NCI-H524 (cell line): ENCODE measurements at places on chromosomes 7 and 10.

- DNase-seq: no peak
Measured at GRCh38 chr10:13959443-13960359, 371.0 kb downstream of the FRMD4A start.

GRCh38 chr7:142927085-142927745, 6.3 kb downstream of the TRPV5 start:
- no peak for DNase-seq

DNA sequence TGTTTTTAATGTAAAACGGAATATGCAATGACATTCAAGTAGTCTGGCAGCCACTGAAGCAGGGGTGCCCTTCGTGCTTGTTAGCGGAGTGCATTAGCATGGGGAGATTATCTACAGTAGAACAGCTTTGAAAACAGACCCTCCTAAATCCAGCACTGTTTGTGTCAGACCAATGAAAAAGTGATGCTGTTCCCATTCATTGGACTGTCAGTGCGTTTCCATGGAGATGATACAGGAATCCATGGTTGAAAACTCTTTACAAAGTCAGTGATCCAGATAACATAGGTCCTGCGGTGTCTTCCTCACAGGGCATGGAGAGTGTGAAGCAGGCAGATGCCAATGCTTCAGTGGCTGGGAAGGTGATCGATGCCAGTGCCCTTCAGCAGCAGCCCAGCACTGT, 73.6 kb downstream of the ITGB8 start:
- peak; percentile 56 for DNase-seq

- DNase-seq: no peak
Measured at GRCh38 chr10:71725998-71726579, 6.5 kb upstream of the C10orf105 start.

- no peak for DNase-seq
Measured at GRCh38 chr10:116105264-116105663, 167.7 kb downstream of the GFRA1 start.

GRCh38 chr10:27258838-27259812, 18.5 kb upstream of the ACBD5 start:
- no peak for DNase-seq

GRCh38 chr7:48587475-48587874, 336.9 kb upstream of the CDC14C start:
- DNase-seq: no peak

DNA sequence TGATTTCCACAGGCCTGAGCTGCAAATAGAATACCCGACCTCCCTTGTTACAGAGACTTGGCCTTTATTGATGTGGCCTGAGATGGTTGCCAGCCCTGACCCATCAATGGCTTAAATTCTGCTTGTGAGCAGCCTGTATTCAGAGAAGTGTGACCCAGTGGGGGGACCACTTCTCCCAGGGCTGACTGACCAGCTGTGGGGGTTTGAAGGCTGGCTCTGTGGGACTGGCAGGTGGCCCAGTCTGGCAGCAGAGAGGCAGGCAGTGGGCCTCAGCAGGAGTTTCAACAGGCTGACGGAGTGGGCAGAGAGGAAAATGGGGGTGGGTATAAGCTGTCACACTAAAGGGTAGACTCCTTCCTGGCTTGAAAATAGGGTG, 12.2 kb upstream of the PPIF start:
- DNase-seq: no peak

GRCh38 chr10:48505394-48506112, 99.3 kb downstream of the ARHGAP22 start:
- DNase-seq: no peak

DNA sequence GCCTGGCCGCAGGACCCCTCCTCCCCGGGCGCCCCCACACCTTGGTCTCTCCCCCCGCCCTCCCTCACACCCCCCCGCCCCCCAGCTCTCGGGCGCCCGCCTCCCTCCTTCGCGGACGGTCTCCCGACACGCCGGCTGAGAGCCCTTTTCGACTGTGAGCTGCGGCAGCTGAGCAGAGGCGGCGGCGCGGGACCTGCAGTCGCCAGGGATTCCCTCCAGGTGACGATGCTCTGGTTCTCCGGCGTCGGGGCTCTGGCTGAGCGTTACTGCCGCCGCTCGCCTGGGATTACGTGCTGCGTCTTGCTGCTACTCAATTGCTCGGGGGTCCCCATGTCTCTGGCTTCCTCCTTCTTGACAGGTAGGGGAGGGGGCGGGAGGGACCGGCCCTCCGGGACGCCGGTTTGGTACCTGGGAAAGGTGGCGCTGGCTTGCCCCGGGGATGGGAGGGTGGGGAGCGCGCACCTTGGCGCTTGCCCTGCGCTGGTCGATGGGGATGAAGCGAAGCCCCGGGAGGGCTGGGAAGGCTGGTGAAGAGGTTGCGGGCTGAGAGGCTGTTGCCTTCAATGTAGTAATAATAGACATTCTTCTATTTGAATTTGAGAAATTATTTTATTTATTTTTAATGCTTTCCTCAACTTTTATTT, at the start of gene BMPER:
Gene BMPER, plus strand, starts transcription at position 151 of the 644 bp plus-strand sequence. Its CDS starts 75 bp downstream, at position 226.
- peak; percentile 53 for DNase-seq

DNA sequence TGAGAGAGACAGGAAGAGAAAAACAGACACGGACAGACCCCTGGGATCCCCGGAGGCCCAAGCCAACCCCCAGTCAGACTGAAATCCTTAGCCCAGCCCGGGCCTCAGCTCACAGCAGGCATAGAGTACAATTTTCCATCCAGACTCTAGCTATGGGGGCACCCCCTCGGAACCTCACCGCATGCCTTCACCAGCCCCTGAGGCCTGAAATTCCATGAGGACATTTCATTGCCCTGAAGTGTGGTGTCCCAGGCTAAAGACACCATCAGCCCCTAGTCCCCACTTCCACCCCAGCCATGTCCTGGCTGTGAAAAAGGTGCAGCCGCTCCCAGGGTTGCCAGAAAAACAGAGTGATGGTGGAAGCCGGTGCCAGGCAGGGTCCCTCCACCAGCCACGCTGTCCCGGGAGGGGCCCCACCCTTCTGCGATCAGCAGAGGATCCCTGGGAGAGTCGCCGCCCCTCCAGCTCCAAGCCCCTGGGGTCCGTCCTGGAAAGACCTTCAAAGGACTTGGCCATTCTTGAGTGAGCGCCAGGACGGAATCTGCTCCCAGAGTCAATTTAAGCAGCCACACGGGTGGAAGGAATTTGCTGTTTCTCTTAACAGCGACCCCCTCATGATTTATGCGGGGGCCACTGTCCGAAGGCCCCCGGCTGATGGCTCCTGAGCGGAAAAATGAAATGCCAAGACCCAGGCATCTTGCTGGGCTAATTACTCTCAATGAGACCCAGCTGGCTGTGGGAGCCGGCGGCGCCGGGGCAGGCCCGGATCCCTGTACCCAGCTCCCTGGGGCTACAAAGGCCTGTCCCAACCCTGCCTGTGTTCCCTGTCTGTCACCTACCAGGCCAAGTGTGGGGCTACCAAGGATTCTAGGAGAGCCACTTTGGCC, 23.2 kb downstream of the MYL10 start:
- no peak for DNase-seq

GRCh38 chr7:10973942-10974911, 555 bp downstream of the PHF14 start:
- DNase-seq: peak; percentile 52

DNA sequence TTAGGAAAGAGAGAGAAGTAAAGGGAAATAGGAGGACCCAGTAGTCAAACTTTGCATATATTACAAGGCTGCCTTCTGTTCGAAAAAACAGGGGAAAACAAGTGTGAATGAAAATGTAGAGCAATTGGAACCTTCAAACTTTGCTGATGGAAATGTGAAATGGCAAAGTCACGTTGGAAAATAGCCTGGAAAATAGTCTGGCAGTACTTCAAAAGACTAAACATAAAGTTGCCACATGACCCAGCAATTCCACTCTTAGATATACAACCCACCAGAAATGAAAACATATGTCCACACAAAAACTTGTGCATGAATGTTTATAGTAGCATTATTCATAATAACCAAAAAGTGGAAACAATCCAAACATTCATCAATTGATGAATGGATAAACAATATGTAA, 78.6 kb upstream of the IFRD1 start:
- DNase-seq: no peak

GRCh38 chr7:137316648-137317353, 26.7 kb downstream of the PTN start:
- DNase-seq: no peak

DNA sequence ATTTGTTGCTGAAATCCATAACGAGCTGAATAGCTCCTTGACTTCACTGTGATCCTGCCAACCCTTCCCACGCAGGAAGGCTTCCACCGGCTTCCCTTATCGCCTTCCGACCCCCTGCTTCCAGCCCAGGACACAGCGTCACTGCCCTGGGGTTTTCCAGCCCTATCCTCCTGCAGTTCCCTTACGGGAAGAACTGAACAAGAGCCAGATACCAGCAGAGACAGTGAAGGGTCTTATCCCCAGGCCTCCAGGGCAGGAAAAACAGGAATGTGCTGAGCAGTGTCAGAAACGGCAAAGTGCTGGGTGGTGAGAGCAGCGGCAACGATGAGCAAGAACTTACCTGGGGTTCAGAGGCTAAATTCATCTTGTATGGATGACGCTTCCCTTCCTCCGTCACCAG, 22.4 kb downstream of the PDLIM1 start:
- DNase-seq: no peak

DNA sequence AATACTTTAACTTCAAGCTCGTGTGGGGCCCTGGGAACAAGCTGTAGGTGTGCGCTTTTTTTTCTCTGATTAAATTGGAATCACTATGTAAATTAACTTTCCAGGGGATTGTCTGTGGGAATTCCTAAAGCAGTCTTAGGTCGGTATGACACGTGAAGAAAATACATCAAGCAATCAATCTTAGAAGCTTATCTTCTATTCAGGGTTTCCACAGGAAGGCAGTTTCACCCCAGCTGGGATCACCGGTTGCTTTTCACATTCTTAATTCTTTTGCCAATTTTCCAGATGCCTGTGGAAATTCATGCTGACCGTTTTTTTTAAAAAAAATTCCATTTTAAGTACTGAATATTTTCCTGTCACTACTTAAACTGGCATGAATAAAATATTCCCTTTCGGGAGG, 41.9 kb downstream of the CAMK1D start:
- no peak for DNase-seq

GRCh38 chr7:121639705-121640104, 233.3 kb upstream of the PTPRZ1 start:
- no peak for DNase-seq

GRCh38 chr7:8638076-8638475, 204.7 kb downstream of the NXPH1 start:
- DNase-seq: no peak

GRCh38 chr10:123355748-123356481, 201.7 kb downstream of the BUB3 start:
- no peak for DNase-seq

DNA sequence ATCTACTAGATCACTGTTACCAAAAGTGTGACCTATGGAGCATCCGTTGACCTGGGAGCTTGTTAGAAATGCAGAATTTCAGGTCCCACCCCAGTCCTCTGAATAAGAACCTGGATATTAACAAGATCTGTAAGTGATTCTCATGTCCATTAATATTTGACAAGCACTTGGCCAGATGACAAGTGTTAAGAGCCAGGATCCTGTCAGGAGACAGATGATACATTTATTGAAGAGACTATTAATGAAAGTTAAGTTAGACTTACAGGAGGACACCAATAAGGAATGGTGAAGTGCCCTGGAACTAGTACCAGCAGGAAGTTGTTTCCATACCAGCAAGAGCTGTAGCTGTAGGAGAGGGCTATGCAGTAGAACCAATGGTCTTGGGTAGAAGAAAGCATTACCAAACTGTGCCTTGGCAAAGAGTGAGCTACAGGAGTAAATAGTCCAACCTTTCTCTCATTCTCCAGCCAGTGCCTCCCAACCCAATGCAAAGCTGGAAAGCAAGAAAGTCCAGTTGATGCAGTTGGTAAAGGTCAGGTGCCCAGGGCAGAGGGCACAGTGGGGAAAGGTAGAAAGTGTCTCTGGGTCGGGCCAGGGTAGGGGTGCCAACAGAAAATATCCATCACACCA, 35.3 kb upstream of the ADD3 start:
- DNase-seq: no peak

DNA sequence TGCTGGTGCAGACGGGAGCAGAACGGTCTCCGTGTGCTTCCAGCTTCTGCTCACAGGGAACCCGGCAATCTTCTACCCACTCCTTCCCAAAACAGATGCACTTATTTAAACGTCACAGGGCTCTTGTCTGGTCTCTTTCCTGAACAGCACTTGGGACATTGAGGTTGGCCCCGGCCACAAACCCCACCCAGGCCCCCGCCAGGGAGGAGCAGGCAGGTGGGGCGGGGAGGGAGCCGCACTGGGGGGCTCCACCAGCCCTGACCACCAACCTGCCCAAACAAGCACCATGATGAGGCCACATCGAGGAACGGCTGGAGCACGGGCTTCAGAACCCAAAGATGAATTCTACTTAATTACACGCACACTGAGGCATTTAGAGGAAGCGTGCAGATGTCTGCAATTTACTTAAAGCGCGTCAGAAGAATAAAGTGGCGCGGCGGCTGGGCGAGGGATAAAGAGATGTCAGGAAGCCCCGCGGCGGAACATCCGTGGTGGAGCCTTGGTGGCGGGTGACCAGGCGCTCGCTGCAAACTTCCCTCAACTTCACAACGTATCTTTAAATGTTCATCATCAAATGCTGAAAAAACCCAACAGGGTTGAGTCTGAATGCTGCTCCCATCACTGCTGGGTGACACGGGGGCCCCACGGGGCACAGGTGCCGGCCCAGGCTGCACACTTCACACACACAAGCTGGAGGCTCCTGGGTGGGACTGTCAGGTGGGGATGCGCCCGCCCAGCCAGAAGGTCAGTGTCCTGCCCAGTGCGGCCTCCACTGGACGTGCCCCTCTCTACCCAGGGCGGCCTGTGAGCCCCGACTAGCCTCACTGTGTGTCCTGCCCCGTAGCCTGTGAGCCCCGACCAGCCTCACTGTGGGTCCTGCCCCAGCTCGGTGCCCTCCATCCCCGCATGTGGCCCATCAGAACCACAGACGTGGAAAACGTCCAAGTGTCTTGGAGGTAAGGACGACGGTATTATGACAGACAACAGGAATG, 279.2 kb downstream of the MAD1L1 start:
- no peak for DNase-seq
